Choroid plexus epithelial cell (primary cell): ENCODE measurements at places on chromosomes 3 and 15.

DNA sequence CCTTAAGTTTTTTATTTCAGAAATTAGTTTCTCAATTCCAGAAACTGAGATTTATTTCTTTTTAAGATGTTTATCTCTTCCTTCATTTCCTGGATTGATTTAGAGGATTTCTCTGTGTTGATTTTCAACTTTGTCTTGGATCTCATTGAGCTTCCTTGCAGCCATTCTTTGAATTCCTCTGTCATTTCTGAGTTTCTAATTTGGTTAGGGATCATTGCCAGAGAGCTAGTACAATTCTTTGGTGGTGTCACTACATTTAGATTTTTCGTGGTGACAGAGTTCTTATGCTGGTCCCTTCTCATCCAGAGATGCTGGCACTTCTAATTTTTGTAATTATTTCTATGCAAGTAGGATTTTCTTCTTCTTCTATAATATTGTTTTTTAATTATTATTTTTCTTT lies 691.1 kb upstream of the NAALADL2 start:
- peak; percentile 2 for DNase-seq

GRCh38 chr3:188083011-188083410 lies 70.9 kb upstream of the LPP start:
- no peak for DNase-seq

GRCh38 chr15:90309020-90309419 lies 43.1 kb upstream of the ZNF774 start:
- DNase-seq, result no peak

- no peak for DNase-seq
These were observed 66.5 kb upstream of the SEC61A1 start for GRCh38 chr3:127985655-127986225.

- DNase-seq, result no peak
These were observed 119.5 kb downstream of the USP13 start for GRCh38 chr3:179772297-179772696.

GRCh38 chr3:32948625-32949445 lies 2.6 kb upstream of the CCR4 start:
- DNase-seq, result no peak

GRCh38 chr3:97930018-97930417 lies 42.2 kb downstream of the RIOX2 start:
- no peak for DNase-seq

GRCh38 chr3:23252122-23252521 lies 49.0 kb downstream of the UBE2E2 start:
- DNase-seq, result peak; percentile 19

GRCh38 chr3:37590328-37591079 lies 271.2 kb upstream of the CTDSPL start:
- no peak for DNase-seq

GRCh38 chr3:193791041-193792032 lies 198.3 kb downstream of the OPA1 start:
- DNase-seq, result no peak

DNA sequence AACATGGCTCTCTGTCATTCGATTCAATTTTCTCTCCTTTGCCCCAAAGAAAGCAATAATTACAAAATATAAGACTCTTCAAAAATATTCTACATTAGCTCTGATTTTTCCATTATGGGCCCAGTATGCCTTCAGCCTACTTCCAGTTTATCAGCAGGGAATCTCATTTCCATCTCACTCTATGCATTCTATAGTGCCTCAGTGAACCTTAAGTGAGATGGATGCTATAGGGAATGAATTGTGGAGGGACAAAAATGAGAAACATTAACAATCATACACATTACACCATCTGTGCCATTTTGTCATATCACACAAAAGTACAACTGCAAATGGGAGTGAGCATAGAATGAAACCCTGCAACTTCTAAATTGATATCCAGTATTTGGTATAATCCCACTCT lies 50.7 kb upstream of the TSPAN3 start:
- DNase-seq, result no peak

- peak; percentile 3 for DNase-seq
These were observed 361.9 kb downstream of the CLSTN2 start for GRCh38 chr3:140296796-140297352.

GRCh38 chr3:66304293-66304692 lies 83.5 kb downstream of the SLC25A26 start:
- no peak for DNase-seq

DNA sequence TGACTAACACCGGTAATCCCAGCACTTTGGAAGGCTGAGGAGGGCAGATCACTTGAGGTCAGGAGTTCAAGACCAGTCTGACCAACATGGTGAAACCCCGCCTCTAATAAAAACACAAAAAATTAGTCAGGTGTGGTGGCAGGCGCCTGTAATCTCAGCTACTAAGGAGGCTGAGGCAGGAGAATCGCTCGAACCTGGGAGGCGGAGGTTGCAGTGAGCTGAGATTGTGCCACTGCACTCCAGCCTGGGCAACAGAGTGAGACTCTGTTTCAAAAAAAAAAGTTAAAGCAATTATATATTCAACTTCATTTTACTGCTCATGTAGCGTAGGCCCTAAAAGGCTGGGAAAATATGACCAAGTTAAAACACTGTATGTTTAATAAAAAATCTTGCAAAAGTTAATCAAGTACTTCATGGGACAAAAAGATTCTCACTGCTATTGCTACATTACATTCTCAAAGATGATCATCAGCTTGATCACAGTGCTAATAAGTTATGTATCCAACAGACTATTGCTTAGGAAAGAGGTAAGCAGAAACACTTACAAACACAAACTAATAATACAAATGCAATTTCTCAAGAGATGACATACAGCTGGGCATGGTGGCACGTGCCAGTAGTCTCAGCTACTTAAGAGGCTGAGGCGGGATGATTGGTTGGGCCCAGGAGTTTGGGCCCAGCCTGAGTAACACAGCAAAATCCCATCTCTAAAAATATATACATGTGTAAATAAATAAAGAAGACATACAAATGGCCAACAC lies 2.7 kb downstream of the COPS2 start:
- DNase-seq, result no peak

GRCh38 chr15:74609938-74610301 lies 5.7 kb upstream of the CLK3 start:
- DNase-seq, result no peak
